Natural killer cell (primary cell): ENCODE measurements at places on chromosomes 6 and 20.

GRCh38 chr6:166411271-166411670, 28.5 kb upstream of the MPC1 start:
- no peak for DNase-seq

DNA sequence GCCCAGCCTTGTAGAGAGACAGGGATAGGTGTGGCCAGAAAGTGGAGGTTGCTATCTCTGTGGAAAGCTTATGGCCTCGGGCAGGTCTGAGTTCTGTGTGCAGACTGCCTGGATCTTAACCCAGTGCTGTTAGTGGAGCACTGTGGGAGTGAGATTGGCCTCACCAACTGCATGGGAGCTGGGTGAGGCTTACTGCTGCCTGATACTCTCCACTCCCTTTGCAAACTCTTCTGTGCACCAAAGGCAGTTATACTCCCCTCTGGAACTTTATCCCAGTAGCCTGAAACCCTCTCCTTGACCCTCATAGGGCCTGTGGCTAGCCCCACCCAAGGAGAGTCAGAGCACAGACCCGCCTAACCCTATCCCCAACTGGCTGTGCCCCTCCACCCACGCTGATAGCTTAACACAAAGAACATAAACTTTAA, 41.4 kb upstream of the PKIB start:
- no peak for DNase-seq

DNA sequence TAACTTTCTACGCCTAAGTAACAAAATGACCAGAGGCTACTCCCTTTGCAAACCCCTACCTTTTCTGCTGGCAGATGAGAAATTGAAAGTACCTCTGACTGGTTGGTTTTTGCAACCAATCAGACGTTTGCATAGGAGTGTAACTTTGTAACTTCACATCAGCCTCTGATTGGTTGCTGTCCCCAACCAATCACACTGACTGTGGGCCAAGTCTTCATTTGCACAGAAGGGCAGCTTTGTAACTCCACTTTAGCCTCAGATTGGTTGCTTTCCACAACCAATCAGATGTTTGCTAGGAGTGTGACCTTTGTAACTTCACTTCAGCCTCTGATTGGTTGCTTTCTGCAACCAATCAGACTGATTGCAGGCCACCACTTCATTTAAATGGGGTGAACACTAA, 89.1 kb downstream of the ME1 start:
- DNase-seq, result no peak

DNA sequence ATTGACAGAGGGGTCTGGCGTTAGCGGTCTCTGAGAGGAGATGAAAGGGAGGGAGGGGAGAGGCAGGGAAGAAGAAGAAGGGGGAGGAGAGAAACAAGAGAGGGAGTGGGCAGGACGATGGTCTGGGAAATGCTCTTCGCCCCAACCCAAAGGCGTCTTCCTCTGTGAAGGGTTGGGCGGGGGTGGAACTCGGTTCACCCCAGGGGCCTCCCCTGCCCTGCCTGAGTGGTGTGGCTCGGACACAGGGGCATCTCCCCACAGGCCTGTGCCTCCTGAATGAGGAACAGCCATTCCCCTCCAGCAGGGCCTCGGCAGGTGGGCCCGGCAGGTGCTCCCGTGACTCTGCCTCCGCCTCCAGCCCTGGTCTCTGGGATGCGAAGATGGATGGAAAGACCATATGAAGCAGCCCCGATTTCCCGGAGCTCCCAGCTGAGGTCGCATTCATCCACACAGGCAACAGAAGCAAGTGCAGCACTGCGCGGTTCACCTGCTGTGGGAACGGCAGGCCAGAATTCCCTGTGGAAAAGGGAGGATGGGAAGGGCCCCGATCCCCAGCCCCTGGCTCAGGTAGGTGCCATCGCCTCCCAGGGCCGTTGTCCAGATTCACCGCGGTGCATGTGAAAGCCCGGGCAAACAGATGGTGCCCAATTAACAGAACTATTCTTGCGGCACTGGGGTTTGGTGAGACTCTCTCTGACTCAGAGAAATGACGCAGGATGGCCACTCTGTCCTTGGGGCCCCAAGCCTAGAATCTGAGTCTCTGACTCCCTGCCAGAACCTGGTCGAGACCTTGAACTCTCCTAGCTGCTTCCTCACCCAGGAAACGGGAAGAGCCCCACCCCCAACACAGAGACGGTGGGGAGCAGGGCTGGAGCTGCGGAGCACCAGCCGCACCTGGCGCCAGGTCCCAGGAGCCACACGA, 29.4 kb upstream of the RPS6KA2 start:
- DNase-seq, result no peak

DNA sequence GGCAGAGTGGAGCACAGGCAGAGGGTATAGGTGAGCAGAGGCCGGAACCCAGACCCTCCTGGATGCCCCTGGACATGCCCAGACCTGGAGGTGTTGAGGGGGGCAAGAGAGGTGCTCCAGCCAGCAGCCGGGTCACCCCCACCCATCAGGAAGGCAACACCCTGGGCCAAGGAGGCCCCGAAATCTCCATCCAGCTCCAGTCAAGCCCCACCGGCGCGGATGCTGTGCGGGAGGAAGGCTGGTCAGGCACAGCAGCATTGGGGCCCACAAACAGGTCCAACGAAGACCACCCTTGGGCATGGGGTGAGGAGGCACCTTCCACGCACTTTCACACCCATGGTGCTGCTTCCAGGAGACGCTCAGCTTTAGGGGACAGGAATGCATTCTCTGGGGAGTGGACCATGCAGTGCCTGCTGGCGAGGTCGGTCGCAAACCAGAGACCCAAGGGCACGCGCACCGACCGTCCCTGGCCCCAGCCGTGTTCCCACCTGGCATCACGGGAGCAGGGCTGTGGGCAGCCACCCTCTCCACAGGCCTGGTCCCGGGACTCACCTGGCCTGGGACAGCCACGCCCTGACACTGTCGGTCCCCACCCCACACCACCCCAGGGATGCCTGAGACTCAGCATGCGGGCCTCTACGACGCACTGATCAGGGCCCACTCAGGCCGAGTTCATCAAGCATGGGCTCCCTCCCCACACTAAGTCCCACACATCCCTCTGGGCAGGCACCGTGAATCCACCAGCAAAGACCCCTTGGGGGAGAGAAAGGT, 43.6 kb upstream of the ZBP1 start:
- DNase-seq, result no peak

DNA sequence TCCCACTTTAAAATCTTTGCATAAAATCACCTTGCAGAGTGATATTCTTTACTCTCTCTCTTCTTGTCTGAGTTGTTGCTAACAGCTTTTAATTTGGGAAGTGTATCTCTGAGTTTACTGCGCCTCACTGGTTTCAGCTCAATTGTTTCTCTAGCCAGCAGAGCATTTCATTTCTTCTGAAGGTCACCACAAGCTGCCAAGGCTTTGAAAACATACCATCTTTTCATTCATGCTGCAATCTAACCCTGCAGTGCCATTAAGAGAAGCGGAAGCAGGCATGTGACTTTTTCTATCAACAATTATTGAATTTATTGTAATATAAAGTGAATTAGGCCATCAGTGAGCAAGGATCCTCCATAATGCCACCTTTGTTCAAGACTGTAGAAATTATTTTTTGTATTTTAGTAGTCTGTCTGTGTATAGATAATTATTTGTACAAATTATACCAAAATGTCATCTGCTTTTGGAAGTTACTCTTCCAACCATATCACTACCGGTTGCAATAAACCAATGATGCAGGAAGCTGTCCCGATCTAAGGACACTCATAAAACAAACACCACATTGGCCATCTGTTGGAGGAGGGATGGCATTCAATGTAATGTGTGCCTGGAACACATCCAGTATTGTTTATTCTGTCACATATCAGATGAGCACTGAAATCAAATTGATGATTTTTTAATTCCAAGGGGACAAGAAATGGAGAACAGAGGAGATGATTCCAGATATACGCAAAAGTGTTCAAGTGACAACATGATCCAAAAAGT, 26.8 kb downstream of the HS3ST5 start:
- DNase-seq, result no peak

DNA sequence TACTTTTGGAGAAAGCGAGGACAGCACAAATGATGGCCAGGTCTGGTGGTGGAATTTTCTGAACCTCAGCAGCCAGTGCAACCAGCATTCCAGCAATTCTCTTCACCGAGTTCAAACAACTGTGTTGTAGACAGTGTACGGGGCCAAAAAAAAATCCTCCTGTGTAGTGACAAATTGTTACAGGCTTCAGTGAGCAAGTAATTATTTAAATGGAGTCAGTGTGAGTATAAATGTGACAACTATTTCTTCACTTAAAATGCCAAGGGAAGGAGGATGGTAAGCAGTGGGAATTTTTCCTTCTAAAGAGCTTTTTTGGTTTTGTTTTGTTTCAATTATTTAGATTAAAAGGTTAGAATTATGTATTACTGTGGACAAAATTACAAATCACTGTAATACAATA, 154.1 kb downstream of the TMEM242 start:
- no peak for DNase-seq

DNA sequence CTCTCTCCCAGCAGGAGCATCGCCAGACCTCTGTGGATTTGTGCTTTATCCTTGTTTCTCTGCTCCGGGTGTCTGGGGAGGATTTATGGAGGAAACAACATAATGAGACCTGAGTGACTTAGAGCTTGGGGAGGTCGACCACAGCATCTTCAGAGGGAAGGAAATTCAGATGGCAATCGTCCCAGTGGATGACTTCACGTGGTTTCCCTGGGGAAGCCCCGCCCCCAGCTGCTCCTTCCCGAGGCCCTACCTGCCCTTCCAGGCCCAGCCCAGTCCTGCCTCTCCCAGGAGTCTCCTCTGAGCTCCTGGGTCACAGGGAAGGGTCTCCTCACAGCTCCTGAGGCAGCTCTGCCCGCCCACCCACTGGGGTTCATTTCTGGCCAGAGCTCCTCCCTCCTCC, 430.3 kb upstream of the SULF2 start:
- no peak for DNase-seq

DNA sequence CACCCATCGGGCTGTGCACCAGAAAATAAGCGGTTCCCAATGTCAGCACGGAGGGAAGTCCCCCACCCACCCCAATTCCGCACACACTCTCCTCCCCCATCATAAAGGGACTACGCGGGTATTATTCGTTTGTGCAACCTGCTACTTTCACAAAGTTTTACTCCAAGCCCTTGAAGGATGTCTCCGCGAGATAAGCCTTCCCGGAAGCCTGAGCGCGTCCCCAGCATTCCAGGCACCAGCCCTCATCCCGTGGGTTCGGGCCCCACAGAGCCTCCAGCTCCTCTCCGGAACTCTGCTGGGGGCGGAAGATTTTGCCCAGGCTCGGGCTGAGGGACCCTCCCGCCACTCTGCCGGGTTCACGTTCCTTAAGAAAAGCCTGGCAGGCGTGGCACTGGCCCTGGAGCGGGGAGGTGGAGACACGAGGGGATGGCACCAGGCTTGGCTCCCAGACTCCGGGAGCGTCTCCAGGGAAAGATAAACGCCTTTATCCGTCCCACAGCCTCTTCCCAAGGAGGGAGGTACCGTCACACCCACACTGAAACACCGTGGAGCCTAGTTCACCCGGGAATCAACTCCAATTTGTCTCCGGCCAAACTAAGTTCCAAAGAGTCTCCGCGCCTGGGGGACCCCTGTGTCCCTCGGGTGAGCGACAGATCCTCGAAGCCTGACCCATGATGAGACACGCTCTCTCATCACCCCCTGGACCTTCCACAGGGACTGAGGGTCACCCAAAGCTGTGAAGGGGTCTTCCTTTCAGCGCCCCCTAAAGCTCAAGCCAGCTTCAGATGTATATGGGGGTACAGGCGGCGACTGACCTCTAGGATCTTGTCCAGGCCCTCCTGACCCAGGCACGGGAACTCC, 934 bp downstream of the KCNK5 start:
- no peak for DNase-seq

DNA sequence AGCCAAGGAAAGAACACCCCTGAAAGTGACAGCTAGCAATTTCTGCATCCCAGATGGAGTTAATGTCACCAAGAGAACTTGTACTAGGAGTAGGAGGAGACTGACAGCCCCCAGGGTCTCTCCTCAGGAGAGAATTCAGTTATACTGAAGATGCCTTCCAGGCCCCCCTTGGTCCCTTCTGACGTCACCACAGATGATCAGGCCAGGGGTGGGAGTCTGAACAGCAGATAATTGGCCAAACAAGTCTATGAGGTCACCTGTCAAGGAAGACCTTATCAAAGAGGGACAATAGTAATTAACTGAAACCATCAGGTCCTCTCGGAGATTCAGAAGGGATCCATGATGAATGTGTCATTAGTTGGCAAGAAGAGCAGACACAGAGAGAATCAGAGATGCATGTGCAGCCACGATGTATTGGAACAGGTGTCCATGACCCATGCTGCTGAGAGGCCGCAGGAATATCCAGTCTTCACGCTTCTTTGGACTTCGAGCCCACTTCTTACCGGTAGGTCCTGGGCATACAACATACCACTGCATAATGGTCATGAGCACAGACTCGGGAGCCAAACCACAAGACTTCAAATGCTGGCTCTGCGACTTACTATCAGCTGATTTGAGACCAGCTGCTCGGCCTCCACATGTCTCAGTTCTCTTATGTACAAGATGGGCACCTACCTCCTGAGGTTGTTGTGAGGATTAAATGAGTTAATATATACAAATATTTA, 10.2 kb downstream of the TRIM10 start:
- no peak for DNase-seq

DNA sequence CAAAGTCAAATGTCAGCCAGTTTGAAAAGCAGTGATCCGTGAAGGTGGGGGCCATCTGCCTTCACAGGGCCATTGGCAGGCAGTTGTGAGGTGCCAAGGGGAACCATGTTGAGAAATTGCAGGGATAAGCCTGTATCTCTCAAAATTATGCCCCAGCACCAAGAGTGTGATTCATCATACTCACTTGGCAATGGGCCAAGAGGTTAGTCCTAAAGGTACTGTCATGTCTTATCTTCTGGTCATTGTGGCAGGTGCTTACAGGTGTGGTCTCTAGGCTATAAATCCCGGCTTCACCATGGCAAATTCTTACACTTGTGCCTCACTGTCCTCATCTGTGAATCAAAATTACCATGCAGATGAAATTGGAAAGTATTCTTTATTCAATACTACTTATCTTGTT, 150.7 kb upstream of the LAMP5 start:
- DNase-seq, result peak; percentile 2

- no peak for DNase-seq
Measured at GRCh38 chr6:133062696-133063306, 178.4 kb upstream of the EYA4 start.

GRCh38 chr6:86629123-86629522, 308.2 kb upstream of the HTR1E start:
- no peak for DNase-seq

GRCh38 chr6:43268355-43268700, 25.0 kb downstream of the TTBK1 start:
- DNase-seq, result no peak
